ENCODE measurements at places on chromosomes 5 and 9. TPM values are rescaled to one million over a fixed set of nuclear protein-coding genes. Genes with fewer than 3 reads are reported as not detected.

DNA sequence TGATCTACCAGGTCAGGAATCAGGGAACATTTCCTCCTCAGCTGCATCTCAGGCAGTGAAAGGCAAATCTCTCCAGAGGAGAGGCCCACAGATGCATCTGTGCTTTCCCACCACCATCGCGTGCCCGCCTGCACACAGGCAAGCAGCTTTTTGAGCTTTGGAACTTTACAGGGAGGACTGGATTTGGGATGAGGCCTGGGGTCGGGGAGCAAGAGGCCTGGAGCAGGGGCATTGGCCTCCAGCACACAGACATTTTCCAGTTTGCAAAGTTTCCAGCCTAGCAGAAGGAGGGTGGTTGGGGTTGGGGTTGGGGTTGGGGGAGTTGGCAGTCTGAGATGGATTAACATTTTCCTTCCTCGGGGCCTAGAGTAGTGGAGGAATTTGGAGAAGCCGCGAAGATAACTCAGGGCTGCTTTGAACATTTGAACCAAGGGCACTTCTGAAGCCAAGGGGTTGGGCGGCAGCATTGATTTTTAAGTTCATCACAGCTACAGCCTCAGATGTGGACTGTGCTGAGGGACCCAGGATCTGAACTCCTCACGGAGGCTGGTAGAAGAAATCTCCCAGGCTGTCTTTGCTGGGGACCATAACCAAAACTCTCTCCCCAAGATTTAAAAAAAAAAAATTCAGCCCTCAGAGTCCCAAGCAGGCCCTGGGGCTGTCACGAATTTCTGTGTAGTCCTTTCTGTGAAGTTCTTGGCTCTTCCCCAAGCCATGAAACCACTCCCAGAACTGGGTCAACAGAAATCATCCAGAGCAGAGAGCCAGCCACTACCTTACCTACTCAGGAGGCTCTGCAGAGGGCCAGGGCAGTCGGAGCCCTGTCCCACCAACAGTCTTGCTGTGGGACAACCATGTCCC lies 25.6 kb downstream of the C5orf15 start:
- no peak for DNase-seq

DNA sequence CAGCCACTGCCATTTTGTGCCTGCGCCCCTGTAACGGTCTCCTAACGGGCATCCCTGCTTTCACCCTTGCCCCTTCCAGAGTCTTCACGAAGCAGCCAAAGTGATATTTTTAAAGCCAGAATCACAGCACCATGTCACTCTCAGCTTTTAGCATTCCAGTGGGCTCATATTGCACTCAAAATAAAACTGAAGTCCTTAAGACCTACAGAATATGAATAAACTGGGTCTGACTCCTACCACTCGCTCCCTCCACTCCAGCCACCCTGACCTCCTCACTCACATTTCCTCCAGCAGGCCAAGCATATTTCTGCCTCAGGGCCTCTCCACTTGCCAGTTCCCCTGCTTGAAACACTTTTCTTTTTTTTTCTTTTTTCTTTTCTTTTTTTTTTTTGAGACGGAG lies 2.4 kb upstream of the PDLIM7 start:
- DNase-seq: no peak

- DNase-seq: no peak
These were observed 680 bp upstream of the RFK start for GRCh38 chr9:76394960-76395252.

- no peak for DNase-seq
These were observed 11.1 kb downstream of the URM1 start for GRCh38 chr9:128382261-128382660.

GRCh38 chr9:82865524-82865923 lies 197.4 kb downstream of the RASEF start:
- DNase-seq: no peak

- no peak for DNase-seq
These were observed 213.9 kb upstream of the TRPC7 start for GRCh38 chr5:136579238-136579637.

DNA sequence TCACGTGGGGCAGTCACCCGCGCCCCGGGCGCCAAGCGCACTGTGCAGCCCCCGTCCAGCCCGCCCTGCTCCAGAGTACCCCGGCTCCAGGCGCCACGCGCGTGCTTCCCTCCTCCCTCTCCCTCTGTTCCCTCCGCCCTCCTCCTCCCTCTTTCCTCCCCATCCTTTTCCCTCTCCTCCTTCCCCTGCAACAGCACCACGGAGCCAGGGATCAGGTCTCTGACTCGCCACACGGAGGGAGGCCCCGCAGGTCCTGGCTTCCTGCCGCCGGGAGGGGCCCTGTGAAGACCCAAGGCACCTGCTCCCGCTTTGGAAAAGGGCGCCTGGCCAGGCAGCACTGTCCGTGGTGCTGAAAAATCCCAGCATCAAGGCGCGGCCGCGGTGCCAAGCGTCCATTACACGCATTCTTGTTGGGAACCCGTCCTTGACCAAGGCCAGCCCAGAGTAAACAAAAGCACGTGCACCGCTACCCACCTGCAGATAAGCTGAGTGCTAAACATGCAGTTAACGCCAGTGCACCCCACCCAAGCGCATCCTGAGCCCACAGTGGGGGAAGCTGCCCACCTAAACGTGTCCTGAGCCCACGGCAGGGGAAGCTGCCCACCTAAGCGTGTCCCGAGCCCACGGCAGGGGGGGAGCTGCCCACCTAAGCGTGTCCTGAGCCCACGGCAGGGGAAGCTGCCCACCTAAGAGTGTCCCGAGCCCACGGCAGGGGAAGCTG lies 21.7 kb downstream of the SLC6A18 start:
- DNase-seq: no peak

GRCh38 chr9:131692612-131693562 lies 47.0 kb downstream of the RAPGEF1 start:
- no peak for DNase-seq

DNA sequence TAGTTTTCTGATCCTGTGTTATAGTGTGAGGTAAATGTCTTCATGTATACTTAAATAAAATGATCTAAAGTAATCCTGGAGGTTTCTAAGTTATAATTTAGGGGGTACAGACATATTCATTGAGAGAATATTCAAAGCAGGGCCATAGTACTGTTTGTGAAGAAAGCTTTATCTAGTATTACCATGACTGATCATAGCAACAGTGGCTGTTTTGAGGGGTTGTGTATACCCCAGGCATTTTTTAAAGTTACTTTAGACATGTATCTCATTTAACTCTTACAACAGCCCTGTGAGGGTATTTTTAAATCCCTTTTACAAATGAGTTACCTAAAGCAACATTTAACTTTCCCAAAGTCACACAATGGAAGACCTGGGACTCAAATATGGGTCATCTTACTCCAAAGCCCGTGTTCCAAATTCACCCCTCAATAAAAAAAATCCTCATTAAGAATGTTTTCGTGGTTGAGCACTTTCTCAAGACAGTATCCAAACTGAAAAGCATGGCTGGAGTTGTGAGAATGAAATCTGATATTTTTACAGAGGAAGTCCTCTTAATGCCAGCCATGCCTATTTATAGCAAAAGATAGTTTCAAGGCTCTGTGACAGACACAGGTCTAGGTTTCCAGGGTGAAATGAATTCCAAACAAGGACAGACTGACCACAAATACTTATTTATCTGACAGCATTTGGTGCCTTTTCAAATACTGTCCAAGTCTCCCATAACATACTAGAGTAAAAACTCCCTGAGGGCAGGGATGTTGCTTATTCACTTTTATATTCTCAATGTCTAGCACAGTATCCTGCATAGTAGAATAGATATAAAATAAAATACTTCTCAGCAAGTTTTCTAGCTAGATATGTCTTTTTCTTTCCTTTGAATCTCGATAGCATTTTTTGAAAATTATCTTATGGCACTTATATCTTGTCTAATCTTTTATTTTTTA lies 10.4 kb downstream of the STOM start:
- DNase-seq: no peak

The HMMR gene
- total RNA-seq: 42.5 TPM

The QRFP gene
- total RNA-seq: not detected

The ISL1 gene
- total RNA-seq: 0.36 TPM

The F12 gene
- 13.4 TPM for total RNA-seq

The SNCAIP gene
- total RNA-seq: not detected

The KIF24 gene
- 7.2 TPM for total RNA-seq
